Nephron progenitor cell (in vitro differentiated cells): ENCODE measurements at places on chromosomes 3 and 15.

DNA sequence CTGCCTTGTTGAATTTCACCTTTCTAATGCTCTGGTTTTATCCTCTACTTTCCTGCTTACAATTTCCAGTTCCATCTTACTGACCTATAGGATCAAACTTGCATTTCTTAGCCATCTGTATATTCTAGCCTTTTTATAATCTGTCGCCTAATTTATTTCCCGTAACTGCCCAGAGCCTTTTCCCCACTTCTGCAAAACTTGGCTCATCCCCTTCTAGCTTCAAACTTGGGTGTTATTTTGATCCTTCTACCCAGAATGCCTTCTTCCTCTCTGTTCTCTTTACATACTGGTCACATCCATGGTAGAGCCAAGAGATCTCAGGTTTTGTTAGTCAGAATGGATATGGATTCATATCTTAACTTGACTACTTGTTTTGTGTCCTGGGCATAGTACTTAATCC is 2.6 kb downstream of the SACM1L start:
- DNase-seq: no peak

- no peak for DNase-seq
Measured at GRCh38 chr3:29754346-29754745, 473.5 kb downstream of the RBMS3 start.

- no peak for DNase-seq
Measured at GRCh38 chr3:187169231-187169960, 27.9 kb upstream of the RTP1 start.

- DNase-seq: no peak
Measured at GRCh38 chr15:70348581-70349344, 251.0 kb upstream of the TLE3 start.

GRCh38 chr15:33461671-33462070 is 150.9 kb downstream of the RYR3 start:
- no peak for DNase-seq

DNA sequence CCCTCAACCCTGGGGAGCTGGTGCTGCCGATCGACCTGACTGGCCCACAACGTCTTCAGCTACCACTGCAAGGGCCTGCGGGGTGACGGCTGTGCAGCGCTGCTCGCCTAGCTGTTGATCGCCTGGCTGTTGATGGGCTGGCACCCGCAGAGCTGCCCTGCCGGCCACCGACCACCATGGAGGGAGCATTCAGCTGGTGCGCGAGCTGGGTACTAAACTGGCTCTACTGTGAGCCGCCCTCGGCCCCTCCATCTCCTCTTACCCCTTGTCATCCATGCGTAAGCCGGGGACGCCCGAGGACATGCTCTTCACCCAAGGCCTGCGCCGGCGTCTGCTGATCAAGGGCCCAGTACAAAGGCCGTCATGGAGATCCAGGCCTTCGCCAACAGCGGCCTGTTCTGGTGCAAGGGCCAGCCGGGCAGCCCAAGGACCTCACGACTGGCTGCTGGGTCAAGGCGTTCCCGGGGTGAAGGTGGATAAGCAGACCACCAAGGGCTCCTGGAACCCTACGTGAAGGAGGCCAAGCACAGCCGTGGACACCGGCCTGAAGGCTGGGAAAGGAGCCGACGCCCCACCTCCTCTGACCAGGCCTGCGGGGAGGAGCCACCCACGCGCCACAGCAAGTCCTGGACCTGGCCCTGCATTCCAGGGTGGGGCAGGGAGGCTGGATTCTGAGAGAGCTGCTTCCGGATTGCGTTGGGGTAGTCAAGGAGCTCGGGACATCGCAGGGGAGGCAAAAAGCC is 46.9 kb downstream of the SFMBT1 start:
- no peak for DNase-seq

- DNase-seq: no peak
Measured at GRCh38 chr15:32683906-32684584, 33.8 kb upstream of the GREM1 start.

GRCh38 chr3:152197451-152197850 is 71.3 kb upstream of the MBNL1 start:
- DNase-seq: no peak

DNA sequence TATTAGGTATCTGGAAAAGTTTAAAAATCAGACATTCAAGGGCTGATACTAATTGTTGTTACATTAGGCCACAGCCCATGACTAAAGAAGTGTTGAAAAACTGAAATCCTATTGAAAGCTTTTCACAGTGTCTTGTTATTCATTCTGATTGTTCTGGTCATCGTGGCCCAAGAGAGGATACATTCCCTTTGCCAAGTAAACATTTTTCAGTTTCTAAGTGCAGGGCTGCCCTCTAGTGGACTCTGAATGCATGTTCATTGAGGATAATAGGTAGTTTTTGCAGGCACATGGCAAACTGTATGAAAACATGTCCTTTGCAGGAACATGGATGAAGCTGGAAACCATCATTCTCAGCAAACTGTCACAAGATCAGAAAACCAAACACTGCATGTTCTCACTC is 181.1 kb downstream of the MYRIP start:
- DNase-seq: peak; percentile 17

- DNase-seq: no peak
Measured at GRCh38 chr3:82004266-82004665, 242.8 kb upstream of the GBE1 start.

- DNase-seq: no peak
Measured at GRCh38 chr15:67165254-67166253, 88.9 kb downstream of the AAGAB start.

GRCh38 chr15:68344600-68344999 is 67.1 kb downstream of the FEM1B start:
- no peak for DNase-seq

DNA sequence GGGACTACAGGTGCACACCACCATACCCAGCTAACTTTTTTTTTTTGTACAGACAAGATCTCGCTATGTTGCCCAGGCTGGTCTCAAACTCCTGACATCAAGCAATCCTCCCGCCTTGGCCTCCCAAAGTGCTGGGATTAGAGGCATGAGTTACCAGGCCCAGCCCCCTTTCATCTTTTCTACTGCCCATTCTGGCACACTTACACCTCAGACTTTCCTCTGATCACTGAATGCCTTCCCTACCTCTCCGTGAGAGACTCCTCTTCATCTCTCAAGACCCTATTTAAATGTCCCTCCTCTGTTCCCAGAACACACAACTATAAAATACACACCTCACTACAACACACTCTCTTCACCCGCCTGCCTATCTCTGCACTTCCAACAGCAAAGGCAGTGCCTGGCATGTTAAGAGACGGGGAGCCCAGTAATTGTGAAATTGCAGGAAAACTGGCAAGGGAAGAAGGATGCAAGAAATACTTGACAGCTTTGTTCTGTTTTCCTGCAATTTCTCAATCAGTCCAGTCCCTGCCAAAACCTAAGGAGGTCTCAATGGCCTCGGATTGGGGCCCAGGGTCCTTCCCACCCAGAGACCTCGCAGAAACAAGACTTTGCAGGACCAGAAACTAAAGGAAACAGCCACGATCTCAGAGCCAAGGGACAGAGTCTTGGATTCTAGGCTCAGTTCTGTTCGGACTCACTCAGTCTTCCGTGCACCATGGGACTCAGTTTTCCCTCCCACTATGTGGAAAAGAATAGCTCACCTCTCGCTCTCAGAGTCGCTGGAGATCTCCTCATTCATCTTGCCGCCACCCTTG is 849 bp downstream of the RRP9 start:
- no peak for DNase-seq

- no peak for DNase-seq
Measured at GRCh38 chr15:58410353-58410752, 21.4 kb upstream of the LIPC start.
